ENCODE measurements at places on chromosomes 13 and 19.

- no peak for DNase-seq
Measured at GRCh38 chr13:76225815-76226489, 589.8 kb downstream of the LMO7 start.

DNA sequence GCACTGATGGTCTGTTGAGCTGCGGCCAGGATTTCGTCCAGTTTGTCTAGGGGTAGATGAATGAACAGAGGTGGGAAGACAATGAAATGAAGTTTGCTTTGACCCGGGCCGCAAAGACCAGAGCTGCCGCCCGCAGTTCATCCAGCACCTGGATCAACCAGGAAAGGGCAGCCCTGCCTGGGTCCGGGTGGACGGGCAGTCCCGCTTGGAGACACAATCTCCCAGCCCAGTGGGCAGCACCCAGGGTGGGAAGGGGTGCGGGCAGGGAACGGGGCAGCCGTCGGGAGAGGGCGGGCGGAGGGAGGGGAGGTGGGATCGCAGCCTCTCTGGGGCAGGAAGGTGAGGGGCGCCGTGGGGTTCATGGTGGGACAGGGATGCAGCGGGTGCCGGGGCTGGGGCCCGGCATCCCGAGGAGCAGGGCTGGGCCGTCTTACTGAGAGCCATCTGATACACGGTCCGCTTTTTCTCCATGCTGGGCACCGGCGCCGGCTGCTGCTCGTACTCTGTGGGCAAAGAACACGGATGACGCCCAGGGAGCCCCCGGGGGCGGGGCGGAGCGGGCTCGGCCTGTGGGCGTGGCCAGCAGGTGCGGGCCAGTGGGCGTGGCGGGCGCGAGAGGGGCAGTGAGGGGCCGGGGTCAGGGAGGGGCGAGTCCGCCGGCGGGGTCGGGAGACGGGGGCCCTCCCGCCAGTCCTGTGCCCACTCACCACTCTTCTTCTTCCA, 33.1 kb downstream of the SHANK1 start:
- no peak for DNase-seq

- peak; percentile 63 for DNase-seq
Measured at GRCh38 chr19:872266-872951, 12.9 kb downstream of the CFD start.

GRCh38 chr13:37479916-37480315, 118.7 kb downstream of the POSTN start:
- DNase-seq, result no peak

DNA sequence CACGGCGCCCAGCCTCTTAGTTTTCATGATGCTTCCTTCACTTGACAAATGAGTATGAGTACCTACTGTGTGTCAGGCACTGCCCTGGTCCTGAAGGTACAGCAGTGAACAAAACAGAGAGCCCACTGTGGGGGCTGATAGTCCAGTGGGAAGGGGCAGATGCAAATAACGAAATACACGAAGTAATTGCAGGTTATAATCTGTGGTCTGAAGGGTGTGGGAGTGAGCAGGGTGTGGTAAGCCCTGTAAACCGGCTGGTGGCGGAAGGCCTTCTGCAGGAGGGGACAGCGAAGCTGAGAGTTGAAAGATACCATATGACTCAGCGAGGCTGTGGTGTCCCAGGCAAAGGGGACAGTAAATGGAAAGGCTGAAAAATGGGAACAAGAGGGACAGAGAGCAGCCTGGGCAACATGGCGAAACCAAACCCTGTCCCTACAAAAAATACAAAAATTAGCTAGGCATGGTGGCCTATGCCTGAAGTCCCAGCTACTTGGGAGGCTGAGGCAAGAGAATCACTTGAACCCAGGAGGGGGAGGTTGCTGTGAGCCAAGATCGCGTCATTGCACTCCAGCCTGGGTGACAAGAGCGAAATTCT, 60.5 kb downstream of the MAP4K1 start:
- no peak for DNase-seq
